Colonic mucosa (tissue), 4 donors: ENCODE measurements at places on chromosomes 3 and 15.

GRCh38 chr15:28273873-28274610 is 47.9 kb downstream of the HERC2 start:
- no peaks in the 10 kb centered on the region for H3K36me3 ChIP-seq
- no peak for DNase-seq
- no peak overlapping the region for H3K4me3 ChIP-seq
- no peak overlapping the region for H3K27ac ChIP-seq
- no peaks in the 10 kb centered on the region for H3K4me1 ChIP-seq

DNA sequence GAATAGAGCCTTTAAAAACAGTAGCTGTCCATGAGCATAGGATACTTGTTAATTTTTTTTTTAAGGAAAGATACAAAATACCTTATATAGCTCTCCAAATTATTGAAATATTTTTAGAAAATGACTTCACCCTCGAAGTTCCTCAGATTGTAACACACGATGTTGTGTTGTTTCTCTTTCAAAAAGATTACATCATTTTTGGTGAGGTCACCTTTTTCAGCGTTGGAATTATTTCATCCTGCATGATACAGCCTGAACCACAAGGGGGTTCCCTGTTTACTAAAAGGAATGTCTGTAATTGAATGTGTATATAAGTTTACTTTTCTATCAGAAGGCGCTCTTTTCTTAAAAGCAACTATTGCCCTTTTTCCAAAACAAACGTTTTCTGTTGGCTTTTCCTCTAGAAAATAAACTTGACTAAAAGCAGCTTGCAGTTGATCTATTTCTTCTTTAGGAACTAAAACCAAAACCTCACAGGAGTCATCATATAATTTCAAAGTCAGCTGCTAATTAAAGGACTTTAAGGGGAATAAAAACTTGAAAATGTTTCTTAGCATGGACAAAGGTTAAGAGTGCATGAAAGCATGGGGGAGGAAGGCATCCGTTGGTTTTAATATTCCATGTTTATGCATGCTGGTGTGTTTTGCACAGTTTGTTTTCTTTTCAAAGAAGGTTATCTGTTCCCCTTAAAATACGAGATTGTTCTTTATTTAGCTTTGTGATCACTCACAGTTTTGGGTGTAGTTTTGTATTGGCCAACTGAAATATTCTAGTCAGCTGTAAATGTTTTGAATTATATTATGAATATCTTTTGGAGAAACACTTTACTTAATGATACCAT is 29.4 kb downstream of the LYSMD4 start:
- no peak for DNase-seq
- H3K27me3 ChIP-seq = no peaks in the 10 kb centered on the region
- H3K36me3 ChIP-seq = no peaks in the 10 kb centered on the region
- no peak overlapping the region for H3K4me3 ChIP-seq

- H3K27me3 ChIP-seq = no peaks in the 10 kb centered on the region
- DNase-seq = no peak
- H3K27ac ChIP-seq = no peak overlapping the region
- H3K4me3 ChIP-seq = no peak overlapping the region
- H3K4me1 ChIP-seq = peaks cover 10% of the 10 kb centered on the region
- H3K36me3 ChIP-seq = no peaks in the 10 kb centered on the region
These were observed 87.0 kb downstream of the EEFSEC start for GRCh38 chr3:128240232-128240631.

DNA sequence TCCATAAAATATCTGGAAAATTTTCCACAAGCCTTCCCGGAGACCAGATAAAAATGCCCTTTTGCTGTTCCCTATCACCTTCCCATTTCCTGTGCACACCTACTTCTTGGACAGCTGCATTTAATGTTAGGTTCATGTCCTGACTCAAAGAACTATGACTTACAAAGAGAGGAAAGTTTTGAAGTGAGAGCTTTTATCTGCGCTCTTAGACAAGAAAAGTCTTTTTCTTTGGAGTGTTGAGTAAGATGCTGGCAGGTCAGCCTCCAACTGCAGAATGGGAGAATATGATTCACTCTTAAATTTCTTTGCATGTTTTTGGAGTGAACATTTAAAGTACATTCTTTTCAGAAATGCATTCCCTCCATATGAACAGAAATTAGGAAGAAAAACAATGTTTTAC is 147.3 kb upstream of the DPH6 start:
- DNase-seq = no peak
- H3K27ac ChIP-seq = no peak overlapping the region
- H3K27me3 ChIP-seq = no peaks in the 10 kb centered on the region
- H3K4me1 ChIP-seq = peaks cover 5% of the 10 kb centered on the region
- no peak overlapping the region for H3K4me3 ChIP-seq

DNA sequence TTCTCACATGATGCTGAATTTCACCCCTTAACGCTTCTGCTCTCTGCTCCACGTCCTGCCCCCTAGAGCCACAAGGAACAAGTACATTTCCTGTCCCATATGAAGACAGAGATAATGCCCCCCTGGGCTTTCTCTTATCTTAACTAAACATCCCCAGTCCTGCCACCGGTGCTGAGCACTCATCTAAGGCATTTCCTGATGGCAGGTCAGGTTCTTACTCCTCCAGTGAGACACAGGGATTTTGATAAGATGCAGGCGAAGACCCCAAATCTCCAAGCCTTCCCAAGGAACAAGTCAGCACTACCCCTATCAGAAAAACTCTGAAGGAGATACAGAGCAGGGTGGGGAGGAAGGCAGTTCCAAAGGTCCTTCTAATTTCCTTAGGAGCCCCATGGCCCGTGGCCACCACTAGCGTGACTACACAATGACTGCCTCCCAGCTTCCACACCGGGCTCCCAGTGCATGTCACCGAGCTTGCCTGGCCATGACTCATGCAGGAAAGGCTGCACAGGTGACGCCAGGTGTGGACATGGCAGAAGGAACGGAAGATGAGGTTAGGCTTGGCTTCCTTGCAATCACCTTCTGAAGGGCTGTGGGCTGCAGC is 152.9 kb downstream of the XXYLT1 start:
- H3K36me3 ChIP-seq = no peaks in the 10 kb centered on the region
- H3K27ac ChIP-seq = no peak overlapping the region
- no peaks in the 10 kb centered on the region for H3K4me1 ChIP-seq
- peak; percentile 34 for DNase-seq
